H1 (cell line): ENCODE measurements at places on chromosomes 13 and 19. TPM values are rescaled to one million over a fixed set of nuclear protein-coding genes. Genes with fewer than 3 reads are reported as not detected.

DNA sequence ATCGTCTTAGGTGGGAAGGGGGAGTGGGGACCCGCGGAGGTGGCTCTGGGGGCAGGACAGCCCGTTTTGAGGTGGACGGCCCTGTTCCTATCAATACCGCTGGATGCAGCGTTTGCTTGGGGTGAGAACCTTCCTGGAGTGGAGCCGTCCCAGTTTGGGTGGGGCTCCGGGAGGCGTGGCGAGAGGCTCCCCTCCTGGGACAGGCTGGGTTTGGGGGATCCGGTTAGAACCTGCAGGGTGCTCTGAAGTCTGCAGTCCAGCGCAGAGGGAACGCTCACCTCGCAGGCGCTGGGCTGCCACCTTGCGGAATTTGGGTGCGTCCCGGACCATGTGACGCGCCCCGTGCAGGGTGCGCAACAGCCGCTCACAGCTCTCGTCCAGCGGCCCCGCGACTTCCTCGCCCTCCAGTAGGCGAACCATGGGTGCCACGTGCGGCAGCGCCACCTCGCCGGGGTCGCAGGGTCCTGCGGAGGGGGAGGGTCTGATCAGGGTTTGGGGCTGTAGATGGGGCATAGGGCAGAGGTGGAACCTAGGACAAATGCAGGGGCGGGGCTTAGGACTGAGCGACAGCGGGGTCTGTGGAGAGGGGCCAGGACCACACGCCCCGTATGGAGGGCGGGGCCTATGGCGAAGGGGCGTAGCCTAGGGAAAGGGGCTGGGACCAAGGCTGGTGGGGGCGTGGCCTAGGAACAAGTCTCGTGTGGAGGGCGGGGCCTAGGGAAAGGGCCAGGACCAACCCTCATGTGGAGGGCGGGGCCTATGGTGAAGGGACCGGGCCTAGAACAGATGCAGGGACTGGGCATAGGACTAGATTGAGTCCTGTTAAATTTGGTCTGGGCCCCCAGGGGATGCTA lies 13.8 kb downstream of the SH2D3A start:
- DNase-seq: peak; percentile 100

DNA sequence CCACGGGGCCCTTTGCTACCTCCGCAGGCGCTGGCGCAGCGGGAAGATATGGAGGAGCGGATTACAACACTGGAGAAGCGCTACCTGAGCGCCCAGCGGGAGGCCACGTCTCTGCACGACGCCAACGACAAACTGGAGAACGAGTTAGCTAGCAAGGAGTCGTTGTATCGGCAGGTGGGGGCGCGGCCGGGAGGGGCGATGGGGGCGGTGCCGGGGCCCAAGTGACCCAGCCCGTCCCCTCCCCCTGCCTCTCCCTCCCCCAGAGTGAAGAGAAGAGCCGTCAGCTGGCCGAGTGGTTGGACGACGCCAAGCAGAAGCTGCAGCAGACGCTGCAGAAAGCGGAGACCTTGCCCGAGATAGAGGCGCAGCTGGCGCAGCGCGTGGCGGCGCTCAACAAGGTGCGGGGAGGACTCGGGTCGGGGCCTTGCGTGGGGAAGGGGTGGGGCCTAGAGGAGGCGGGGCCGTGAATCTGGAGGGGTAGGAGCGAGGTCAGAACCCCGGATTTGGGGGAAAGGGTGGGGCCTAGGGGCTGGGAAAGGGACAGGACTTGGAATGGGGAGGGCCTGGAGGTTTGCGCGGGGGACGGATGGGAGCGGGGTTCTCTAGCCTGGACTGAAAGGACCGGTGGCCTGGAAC lies 13.7 kb downstream of the PPFIA3 start:
- DNase-seq: no peak

GRCh38 chr13:50942630-50943311 lies 33.2 kb downstream of the RNASEH2B start:
- DNase-seq: no peak

GRCh38 chr13:40916207-40916998 lies 102.7 kb downstream of the ELF1 start:
- DNase-seq: no peak

- DNase-seq: peak; percentile 86
Measured at GRCh38 chr13:22848539-22849052, 332.2 kb upstream of the SGCG start.

FFAR3 gene
- not detected in 2 replicates for total RNA-seq

HS6ST3 gene
- total RNA-seq: 1.2 TPM in 2 replicates

DNA sequence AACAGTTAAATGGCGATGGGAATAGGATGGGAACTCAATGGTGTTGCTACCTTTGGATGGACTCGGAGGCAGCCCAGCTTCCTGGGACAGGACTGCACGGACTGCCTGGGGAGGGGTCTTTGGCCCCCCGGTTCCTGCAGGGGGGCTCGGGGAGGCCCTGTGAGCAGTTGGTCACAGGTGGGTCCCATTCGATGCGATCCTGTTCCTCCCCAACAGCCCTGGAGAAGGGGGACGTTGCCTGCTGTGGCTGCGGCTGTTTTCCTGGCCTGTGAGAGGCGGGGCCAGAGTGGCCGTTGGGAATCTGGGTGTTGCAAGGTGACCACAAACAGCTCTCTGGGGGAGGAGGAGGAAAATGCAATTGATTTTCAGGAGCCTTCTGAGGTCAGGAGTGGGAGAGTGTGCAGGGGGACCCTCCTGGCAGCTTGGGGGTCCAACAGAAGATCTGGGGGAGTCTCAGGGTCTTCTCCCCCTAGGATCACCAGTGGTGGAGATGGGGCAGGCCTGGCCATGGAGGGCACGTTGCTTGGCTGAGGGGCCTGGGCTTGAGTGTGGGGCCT lies 1.9 kb upstream of the PLPPR3 start:
- peak; percentile 66 for DNase-seq

- DNase-seq: no peak
Measured at GRCh38 chr13:21735701-21736401, 65.0 kb downstream of the FGF9 start.

RNF113B gene
- not detected in 2 replicates for total RNA-seq

FBN3 gene
- 38.7 and 39.0 TPM in 2 replicates for total RNA-seq

DNA sequence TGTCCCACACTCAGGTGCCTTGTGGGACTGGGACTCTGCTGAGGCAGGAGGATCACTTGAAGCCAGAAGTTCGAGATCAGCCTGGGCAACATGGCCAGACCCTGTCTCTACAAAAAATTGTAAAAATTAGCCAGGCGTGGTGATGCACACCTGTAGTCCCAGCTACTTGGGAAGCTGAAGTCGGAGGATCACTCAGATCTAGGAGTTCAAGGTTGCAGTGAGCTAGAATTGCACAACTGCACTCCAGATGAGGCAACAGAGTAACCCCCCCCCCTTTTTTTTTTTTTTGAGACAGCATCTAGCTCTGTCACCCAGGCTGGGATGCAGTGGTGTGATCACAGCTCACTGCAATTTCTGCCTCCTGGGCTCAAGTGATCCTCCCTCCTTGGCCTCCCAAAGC lies 11.0 kb upstream of the SYDE1 start:
- no peak for DNase-seq

GSX1 gene
- total RNA-seq: not detected in 2 replicates

KIR3DL2 gene
- total RNA-seq: not detected in 2 replicates

DNA sequence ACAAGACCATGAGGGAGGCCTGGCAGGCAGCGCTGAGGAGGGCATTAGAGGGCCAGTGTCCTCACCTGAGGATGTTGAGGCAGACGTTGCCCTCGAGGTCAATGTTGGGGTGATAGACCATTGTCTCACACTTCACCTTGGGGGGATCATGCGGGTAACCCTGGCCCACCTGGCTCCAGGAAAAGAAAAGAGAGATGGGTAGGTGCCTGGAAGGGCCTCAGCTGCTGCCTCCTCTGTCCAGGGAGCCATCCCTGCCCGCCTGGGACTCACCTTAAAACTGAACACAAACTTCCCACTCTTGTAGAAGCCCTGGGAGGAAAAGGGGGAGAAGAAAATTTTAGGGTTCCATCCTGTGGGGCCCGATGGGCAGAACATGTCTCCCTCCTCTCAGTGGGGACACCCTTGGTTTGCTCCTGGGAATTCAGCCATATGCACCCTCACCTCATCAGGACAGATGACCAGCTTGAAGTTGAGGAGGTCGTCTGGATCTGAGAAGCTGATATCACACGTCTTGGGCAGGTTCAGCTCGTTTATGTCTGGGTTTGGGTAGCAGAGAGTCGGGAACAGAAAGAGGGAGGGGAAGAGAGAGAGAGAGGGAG lies 1.7 kb downstream of the UBE2M start:
- no peak for DNase-seq

SLITRK5 gene
- 0.90 and 1.1 TPM in 2 replicates for total RNA-seq

- no peak for DNase-seq
Measured at GRCh38 chr19:41936416-41936850, 8.2 kb upstream of the ERFL start.

FCAR gene
- not detected in 2 replicates for total RNA-seq

OR7C1 gene
- total RNA-seq: not detected in 2 replicates

- no peak for DNase-seq
Measured at GRCh38 chr13:72181661-72182060, 314.7 kb upstream of the DACH1 start.

CYP2F1 gene
- total RNA-seq: 0.34 TPM in 1 of 2 replicates, not detected in the other

DNA sequence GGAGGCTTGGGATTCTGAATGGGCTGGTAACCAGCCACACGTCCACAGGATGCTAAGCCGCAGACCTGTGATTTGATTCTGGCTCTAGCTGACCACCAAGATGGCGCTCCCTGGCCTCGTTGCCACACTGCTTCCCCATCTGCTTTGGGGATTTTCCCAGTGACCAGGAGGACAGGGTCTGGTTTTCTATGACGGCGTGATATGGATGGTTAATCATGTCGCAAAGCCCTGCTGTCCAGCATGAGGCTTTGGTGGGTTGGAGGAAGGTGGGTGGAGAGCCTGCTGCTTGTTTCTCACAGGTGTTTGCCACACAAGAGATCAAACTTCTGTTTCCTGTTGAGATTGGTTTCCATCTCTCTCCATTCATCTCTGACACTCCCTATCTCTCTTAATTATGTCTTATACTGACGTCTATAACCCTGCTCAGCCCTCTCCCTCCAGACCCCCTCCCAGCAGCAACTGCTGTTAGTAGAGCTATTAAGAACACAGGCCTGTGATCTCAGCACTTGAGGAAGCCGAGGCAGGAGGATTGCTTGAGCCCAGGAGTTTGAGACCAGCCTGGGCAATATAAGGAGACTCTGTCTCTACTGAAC lies 102.7 kb downstream of the SIPA1L3 start:
- DNase-seq: no peak

DNA sequence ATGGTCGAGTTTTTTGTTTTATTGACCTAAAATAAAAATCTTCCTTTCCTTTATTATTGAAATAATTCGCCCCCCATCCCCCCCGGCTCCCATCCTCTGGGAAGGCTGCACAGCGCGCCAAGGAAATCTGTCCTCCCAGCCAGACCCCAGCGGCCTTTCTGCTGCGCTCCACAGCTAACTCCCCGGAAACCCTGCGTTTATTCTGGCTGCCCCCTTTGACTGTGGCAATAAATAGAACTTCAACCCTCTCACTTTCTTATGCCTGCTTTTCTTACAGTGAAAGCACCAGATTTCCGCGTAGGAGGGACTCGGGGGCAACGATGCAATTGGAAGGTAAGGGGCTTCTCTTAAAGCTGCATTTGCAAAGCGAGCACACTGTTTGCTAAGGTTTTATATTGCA lies 9.7 kb upstream of the C19orf12 start:
- no peak for DNase-seq

DNA sequence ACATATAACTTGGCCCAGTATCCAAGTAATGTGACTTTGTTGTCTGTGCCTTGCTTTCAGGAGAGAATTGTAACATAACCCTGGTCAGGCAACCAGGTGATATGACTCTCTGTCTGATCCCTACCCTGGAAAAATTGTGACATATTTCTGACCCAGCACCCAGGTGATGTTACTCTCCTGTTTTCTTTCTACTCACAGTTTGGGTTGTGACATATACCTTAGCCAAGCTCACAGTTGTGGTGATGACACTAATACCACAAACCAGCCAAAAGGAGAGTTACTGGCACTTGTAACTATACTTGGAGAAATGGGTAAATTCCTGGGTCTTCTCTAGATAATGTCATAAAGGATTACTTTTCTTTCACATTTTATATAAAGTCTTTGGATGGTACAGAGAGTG lies 14.3 kb upstream of the ZNF254 start:
- DNase-seq: no peak

LILRA1 gene
- total RNA-seq: not detected in 2 replicates

CEACAM16 gene
- total RNA-seq: not detected in 2 replicates

DNA sequence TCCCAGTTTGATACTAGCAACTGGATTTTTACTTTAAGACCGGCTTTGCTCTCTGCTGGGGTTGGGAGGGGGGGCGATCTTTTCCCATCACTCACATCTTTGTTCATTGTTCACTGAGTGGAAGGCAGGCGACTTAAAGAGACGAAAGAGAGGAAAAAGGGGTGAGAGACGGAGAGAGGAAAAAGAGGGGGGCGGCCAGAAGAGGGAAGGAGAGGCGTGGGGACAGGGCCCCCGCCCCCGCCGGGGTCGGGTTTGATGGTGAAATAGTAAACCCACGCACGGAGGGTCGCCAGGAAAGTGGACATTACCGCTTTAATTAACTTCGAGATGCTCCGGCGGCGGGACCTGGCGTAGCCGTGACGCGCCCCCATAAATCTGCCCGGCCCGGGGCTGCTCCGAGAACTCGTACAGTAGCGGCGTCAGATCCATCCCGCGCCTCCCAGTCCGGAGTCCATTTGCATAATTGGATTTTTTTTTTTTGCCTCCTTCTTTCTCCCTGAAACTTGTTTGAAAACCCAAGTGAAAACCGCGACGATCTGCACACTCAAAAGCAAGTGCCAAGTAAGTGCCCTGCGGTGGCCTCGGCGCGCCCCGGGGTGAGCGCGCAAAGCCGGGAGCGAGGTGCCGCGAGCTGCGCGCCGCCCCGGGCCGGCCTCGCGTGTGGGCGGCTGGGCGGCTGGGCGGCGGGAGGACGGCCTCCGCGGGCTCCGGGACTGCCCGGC lies 143.9 kb upstream of the ZNF536 start:
- peak; percentile 59 for DNase-seq

DNA sequence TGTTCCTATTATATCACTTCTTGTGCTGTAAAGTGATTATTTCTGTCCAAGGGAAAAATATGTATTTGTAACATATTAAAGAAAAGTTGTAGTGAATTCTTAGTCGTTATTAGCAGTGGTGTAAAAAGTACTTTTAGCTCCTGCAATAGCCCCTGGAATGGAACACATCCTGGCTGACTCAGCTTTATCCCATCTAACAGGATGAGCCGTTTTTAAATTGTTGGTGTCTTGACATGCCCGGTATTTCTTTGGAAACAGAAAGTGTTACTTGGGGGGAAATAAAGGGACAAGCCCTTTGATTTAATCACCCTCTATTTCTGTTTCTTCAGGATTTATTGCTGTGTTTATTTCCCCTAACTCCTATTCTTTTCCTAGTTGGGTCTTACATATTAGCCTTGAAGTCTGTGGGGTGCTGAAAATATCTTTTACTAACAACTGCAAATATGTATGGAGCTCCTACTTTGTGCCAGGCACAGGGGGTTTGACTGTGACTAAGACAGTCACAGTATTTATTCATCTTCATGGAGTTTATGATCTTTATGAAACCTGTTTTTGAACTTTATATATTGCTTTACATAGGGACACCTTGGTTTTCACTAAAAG lies 17.9 kb downstream of the COG3 start:
- no peak for DNase-seq

- DNase-seq: no peak
Measured at GRCh38 chr13:69935043-69935442, 172.6 kb upstream of the ATXN8OS start.
